ENCODE measurements at places on chromosomes 4 and X. TPM values are rescaled to one million over a fixed set of nuclear protein-coding genes. Genes with fewer than 3 reads are reported as not detected.

DNA sequence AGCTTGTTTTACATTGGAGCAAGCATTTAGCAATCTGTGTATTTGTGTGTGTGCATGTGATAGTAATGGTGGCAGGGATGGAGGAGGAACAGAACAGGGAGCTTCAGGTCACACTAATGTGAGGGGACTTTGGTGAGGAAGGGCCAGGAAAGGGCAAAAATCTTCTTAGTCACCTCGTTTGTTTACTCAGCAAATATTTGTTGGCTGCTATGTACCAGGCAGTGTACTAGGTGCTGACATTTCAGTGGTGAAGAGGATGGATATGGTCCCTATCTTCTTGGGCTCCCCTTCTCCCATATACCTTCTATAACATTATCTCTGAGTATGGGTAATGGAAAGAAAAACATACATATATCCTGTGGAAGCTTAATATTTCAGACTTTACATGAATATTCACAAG lies 48.5 kb upstream of the HDAC8 start:
- DNase-seq: no peak

DNA sequence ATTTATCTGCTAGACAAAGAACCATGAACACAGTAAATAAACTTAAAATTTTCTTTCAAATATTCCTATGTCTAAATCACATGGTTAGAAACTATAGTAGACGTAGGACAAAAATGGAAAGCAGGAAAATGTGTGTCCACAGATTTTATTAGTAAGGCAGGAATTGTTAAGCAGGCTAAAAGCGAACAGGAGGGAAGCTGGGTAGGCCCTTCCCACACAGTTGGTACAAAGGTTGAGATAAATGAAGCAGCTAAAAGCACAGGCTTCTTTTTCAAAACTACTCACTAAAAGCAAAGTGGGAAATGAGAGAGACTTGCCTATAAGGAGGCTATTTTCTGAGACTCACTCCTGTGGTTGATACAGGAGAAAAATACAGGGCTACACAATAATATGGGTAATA lies 108.1 kb upstream of the PABPC4L start:
- no peak for DNase-seq

GRCh38 chrX:10512258-10512657 lies 108.1 kb downstream of the MID1 start:
- DNase-seq: no peak

GRCh38 chr4:1588306-1588705 lies 95.8 kb downstream of the FAM53A start:
- peak; percentile 32 for DNase-seq

Gene TMEM47
- 287 TPM for total RNA-seq

Data from aorta (tissue), 5 donors.